CD4-positive, alpha-beta T cell (primary cell): ENCODE measurements at places on chromosomes 7 and 10. TPM values are rescaled to one million over a fixed set of nuclear protein-coding genes. Genes with fewer than 3 reads are reported as not detected.
A peak's percentile ranks its signal among the peaks of the same experiment; 100 is the strongest.

CCDC3 gene
- total RNA-seq, result not detected

ADIRF gene
- total RNA-seq, result not detected

TMEM270 gene
- total RNA-seq, result not detected

PAPOLB gene
- not detected for total RNA-seq

DNA sequence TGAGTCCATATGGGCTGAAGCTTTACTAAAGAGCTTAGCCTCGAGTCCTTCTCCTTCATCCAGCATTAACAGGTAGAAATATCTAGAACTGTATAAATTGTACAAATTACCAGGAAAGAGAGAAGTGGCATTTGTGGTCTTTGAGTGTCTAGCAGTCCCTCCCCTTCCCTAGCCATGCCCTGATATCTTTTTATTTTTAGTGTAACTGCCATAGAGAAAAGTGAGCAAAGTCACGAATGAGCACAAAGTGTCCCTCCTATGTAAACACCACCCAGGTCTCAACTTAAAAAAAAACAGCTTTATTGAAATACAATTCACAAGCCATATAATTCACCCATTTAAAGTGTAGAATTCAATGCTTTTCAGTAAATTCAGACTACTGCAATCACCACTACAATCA lies 339.0 kb upstream of the ZMIZ1 start:
- peaks cover 3% of the 10 kb centered on the region for H3K27me3 ChIP-seq
- no peak overlapping the region for H3K27ac ChIP-seq
- H3K4me1 ChIP-seq, result no peaks in the 10 kb centered on the region
- DNase-seq, result no peak
- no peak overlapping the region for H3K4me3 ChIP-seq

- H3K27me3 ChIP-seq, result peaks cover 4% of the 10 kb centered on the region
- H3K27ac ChIP-seq, result no peak overlapping the region
- no peaks in the 10 kb centered on the region for H3K36me3 ChIP-seq
- H3K4me1 ChIP-seq, result peaks cover 21% of the 10 kb centered on the region
Observed at GRCh38 chr10:100562008-100562672, 26.4 kb downstream of the HIF1AN start.

GRCh38 chr7:22944510-22944909 lies 69.4 kb downstream of the HYCC1 start:
- H3K4me3 ChIP-seq, result no peak overlapping the region
- no peak for DNase-seq
- H3K4me1 ChIP-seq, result no peaks in the 10 kb centered on the region
- H3K27ac ChIP-seq, result no peak overlapping the region
- peaks cover 3% of the 10 kb centered on the region for H3K36me3 ChIP-seq

DNA sequence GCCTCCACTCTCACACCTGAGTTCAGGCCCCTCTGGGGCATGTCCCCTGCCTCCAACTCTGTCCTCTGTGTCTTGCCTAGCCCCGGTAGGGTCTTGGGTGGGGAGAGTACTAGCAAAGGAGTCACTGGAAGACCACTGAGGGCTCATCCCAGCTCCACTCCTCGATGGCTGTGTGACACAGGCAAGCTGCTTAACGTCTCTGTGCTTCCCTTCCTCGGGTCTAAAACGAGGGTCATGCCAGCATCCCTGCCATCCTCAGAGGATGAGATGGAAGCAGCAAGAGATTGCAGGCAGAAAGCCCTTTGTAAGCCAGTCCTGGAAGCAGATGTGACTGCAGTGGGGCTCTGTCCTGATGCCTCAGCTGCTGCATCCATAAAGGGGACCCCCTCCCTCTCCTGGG lies 15.2 kb upstream of the C10orf105 start:
- no peaks in the 10 kb centered on the region for H3K36me3 ChIP-seq
- H3K27me3 ChIP-seq, result no peaks in the 10 kb centered on the region
- no peak for DNase-seq
- H3K27ac ChIP-seq, result peak overlapping the region; percentile 71

DNA sequence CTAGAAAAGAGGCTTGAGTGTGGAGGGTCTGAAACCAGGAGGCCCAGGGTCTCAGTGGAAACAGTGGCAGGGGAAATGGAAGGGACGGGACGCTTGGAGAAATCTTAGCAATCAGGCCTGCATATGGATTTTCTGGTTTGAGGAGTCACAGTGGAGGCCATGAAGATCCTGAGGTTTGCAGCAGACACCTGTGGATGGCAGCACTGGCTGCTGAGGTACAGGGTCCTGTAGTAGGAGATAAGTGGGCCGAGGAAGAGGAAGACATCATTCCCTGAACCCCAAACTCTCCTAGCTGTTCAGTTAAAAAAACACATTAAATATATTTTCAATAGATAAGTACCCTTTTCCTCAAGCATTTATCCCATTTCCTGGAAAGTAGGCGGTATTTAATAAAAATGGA lies 208.8 kb upstream of the IGFBP3 start:
- H3K27ac ChIP-seq, result no peak overlapping the region
- no peak overlapping the region for H3K4me3 ChIP-seq
- no peaks in the 10 kb centered on the region for H3K27me3 ChIP-seq
- DNase-seq, result no peak

GRCh38 chr7:20385126-20385525 lies 54.4 kb downstream of the ITGB8 start:
- no peak overlapping the region for H3K27ac ChIP-seq
- no peaks in the 10 kb centered on the region for H3K36me3 ChIP-seq
- H3K4me1 ChIP-seq, result no peaks in the 10 kb centered on the region
